B cell (primary cell): ENCODE measurements at places on chromosomes 3 and 15.

GRCh38 chr3:32422943-32423342 lies 31.3 kb downstream of the CMTM7 start:
- no peak for DNase-seq

DNA sequence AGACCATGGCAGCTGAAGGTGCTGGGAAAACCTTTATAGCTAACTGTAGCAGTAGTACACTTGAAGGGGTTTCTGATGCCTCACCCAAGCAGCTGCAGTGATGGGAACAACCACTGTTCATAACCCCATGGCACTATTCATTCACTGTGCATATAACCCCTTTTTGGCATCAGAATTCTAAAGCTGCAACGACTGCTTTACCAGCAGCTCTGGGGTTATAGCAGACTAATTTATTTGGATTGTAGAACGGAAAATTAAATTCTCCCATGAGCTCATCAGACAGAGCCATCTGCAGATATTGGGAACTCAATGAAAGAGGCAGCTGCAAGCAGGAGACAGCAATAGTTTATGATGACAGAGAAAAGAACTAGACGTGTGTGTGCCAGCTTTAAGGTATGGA lies 28.6 kb downstream of the TFDP2 start:
- no peak for DNase-seq

DNA sequence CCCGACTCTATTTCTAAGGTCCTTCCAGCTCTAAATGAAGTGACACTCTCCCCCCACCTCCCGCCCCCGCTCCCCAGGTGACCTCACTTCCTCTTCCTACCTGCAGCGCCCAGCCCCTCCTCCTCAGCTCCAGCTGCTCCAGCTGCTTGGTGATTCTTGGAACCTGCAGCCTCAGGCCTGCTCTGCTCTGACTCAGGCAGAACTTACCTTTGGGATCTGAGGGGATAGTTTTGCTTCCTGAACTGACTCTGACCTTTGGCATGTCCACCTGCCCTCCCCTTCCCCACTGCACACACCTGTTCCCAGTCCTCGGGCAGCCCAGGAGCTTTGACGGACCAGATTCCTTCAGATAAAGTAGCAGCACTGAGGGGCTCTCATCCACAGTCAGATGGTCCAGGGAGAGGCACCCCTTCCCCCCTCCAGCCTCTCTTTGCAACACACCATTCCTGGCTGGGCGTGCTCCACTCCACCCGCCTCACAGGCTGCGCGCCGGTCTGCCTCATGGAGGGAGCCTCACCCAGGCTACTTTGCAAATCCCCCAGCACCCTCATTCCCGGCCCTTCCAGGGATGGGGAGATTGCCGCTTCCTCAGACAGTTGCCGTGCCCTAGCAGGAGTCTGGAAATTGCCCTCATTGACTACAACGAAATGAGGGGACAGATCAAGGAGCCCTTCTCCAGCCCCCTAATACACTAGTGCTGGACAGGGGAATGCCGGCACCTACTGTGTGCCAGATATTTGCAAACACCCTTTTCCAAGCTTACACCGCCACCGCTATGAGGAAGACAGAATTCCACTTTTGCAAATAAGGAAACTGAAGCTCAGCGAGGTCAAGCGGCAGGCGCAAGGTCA lies 692 bp upstream of the C15orf39 start:
- peak; percentile 55 for DNase-seq

DNA sequence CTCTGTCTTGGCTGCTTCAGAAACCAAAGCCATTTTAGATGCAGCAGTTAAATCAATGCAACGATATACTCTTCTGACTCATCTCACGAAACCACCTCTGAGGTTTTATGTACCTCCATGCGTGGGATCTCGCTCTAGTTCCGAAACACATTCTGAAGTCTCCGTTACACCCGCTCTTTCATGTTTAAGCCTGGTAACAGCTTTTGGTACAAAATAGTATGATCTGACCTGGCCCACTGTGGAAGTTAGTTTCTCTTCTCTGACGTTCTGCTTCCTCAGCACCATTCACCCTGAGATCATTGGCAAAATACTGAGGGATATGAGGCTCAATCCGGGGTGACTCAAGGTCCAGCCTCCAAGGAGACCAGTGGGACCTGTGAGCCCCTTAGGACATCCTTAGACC lies 121.9 kb downstream of the TMEM266 start:
- no peak for DNase-seq

DNA sequence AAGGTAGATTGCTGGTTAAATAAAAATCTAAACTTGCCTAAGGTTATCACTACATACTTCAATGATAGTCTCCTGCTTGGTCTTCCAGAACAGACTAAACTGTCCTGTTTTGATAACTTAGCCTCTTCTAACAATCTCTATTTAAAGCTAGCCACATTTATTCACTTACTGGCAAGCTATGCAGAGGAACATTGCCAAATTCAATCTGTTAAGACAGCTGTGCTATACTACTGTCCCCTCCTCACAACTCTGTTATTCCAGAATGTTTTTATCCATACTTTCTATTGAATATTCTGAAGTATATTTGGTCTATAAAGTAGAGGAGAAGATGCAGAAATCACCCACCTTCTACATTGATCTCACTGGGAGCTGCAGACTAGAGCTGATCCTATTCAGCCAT lies 594.0 kb upstream of the CCDC54 start:
- no peak for DNase-seq

DNA sequence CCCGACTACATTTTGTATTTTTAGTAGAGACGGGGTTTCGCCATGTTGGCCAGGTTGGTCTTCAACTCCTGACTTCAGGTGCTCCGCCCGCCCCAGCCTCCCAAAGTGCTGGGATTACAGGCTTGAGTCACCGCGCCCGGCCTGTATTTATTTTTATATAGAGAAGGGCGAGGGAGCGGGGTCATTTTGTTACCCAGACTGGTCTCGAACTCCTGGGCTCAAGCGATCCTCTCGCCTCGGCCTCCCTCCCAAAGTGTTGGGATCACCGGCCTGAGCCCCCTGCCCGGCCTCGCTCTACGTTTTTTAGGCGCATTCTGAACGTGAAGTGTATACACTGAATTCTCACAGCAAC lies 514 bp upstream of the PPP4R2 start:
- DNase-seq: no peak

DNA sequence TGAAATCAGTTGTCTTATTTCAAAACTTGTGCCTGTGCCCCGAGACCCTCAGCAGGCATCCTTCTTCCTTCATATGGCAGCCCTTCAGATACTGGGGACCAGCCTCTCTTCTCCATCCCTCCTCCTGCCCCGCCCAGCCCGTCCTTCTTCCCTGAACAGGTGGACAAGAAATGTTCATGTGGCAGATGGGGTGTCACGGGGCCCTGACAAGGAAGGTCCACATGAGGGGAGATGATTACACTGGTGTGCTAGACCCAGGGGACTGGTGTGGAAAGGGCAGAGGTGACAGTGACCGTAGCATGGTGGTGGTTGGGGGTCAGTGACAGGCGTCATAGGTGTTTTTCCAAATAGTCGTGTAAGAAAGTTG lies 150.9 kb downstream of the CHDH start:
- no peak for DNase-seq

GRCh38 chr3:30666572-30667279 lies 60.3 kb downstream of the TGFBR2 start:
- no peak for DNase-seq

DNA sequence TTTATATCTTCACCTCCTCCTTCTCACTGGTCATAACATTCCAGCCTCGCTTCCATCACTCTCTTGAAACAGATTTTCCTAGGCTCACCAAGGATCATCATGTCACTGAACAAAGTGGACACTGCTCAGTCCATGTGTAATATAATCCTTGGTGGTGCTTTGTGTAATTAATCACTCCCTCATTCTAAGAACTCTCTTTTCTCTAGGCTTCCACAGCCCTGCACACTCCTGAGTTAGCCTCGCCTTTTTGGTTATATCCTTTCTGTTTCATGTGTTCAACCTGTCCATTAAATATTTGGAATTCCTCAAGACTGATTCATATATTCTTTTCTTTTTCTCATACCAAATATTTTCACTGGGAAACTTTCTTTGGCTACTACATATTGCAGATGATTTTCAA lies 440.8 kb downstream of the PYDC2 start:
- no peak for DNase-seq

DNA sequence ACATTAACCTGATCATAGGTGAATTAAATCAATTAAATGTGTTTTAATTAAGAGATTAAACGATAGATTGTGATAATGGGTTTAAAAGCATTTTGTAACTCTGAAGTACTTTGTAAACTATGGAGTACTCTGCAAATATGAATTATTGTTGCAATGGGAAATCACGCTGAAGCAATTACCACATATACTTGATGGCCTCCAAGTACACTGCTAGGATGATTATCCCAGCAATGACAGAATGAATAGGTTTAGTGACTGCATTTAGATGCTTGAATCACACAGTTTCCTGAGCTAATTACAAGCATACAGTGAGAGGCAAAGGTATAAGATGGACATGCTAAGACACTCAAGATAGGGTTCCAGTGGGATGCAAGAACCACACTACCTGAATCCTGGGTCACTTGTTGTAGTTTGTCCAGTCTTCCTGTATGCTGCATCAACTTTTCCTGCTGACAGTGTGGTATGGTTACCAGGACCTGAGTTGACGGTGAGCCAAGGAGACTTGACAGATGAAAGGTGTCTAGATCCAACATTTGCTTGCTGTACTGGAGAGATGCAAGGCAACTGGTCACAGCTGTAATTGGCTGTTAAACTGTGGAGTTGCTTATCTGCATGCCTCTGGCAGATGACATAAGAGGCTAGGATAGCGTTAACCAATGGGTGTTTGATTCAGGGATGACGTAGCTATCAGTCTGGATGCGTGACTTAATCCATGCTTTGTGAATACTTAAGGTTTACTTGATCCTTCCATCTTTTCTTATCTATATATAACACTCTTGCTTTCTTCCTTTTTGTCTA lies 38.0 kb downstream of the RNF13 start:
- DNase-seq: no peak

DNA sequence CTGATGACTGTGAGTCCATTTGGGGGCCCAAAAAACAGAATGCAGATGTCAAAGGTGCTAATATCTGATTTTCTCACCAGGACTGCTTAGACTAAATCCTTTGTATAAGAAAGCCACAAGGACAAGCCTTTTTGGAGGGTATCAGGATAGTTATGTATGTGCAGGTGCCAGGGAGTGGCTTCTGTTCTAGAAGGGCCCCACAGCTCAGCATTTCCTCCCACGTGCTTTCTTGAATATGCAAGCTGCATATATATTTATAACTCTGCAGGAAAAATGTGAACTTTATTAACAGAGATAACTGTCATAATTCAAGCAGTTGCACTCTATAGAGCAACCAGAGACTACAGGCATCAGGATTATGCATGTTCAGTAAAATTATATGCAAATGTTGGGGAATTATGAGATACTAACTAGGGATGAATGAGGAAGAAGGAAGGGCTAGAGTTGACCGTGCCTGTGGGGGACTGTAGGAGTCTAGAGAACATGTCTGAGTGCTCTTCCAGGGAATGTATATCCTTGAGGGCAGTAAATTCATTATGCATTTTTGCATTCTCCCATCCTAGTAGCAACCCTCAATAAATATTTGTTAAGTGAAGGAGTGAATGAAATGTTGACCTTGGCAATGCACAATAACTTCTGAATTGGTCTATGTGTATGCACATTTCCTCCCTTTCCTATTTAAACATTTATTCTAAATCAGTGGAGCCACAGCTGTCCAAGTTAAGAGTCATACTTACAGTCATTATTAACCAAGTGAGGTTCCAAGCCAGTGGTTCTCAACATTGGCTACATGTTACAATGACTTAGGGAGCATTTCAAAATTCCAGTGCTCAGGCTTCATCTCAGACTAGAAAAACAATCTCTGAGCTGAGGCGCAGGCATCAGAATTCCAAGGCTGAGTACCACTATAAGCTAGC lies 94.8 kb upstream of the ANKRD28 start:
- DNase-seq: no peak

- no peak for DNase-seq
Observed at GRCh38 chr3:187359798-187360486, 8.2 kb upstream of the RTP4 start.

GRCh38 chr3:16665282-16665741 lies 60.1 kb upstream of the DAZL start:
- no peak for DNase-seq

DNA sequence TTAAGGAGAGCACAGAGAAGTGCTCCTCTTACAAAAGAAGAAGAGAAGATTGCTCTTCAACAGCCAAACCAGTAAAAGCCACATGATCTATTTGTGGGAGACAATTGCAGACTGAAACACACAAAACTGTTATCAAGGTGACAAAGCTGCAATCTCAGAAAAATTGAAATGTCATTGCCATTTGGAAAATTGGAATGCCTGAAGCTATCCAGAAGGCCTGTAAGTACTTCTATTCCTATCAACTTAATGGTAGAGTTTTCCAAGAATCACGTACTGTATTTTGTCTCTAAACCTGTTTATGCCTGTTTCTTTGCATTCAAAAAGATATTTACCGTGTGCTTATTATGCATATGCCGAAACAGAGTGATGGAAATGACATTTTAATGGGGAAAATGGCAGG lies 204.7 kb downstream of the GREM1 start:
- no peak for DNase-seq

GRCh38 chr15:66593219-66593780 lies 27.5 kb upstream of the LCTL start:
- no peak for DNase-seq

DNA sequence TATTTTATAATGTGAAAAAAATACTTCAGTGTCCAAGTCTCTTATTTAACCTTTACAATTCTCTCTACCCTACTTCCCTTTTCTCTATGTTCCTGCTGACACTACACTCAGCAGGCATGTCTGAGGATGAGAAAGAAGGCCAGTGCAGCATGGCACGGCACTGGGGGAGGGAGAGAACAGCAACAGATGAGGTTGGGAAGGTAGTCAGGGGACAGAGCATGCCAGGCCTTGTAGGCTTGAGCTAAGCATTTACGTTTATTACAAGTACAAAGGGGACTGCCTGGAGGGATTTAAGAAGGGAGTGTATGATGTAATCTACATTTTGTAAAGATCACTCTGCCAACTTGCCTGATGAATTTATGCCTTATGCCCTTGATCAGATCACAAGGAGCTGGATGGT lies 117.3 kb upstream of the WNT5A start:
- DNase-seq: no peak

- no peak for DNase-seq
Observed at GRCh38 chr15:28021281-28022039, 77.7 kb downstream of the OCA2 start.

DNA sequence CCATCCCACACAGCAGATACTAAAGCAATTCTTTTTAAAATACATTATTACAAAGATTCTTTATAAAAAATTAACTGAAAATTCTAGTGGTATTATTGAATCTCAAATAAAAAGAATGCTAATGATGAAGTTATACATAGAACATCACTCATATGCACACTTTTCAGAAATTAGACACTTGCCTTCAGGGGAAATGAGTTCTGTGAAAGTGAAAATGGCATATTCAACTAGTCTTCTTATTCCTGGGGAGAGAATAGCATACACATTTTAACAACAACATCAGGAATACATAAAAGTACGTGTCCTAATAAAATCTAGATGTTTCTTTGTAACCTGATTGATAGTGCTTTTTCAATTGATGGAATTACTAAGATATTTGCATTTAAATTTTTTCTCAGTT lies 36.8 kb upstream of the DHX36 start:
- no peak for DNase-seq

GRCh38 chr3:115772951-115773350 lies 149.6 kb downstream of the GAP43 start:
- no peak for DNase-seq
